COR-L47 (cell line): ENCODE measurements at places on chromosomes 1 and 21.

GRCh38 chr1:68938051-68938666 lies 441.3 kb upstream of the DEPDC1 start:
- no peak for DNase-seq

GRCh38 chr1:156608036-156608674 lies 6.9 kb upstream of the GPATCH4 start:
- peak; percentile 76 for DNase-seq

GRCh38 chr1:201036188-201036842 lies 12.8 kb upstream of the KIF21B start:
- DNase-seq, result no peak

DNA sequence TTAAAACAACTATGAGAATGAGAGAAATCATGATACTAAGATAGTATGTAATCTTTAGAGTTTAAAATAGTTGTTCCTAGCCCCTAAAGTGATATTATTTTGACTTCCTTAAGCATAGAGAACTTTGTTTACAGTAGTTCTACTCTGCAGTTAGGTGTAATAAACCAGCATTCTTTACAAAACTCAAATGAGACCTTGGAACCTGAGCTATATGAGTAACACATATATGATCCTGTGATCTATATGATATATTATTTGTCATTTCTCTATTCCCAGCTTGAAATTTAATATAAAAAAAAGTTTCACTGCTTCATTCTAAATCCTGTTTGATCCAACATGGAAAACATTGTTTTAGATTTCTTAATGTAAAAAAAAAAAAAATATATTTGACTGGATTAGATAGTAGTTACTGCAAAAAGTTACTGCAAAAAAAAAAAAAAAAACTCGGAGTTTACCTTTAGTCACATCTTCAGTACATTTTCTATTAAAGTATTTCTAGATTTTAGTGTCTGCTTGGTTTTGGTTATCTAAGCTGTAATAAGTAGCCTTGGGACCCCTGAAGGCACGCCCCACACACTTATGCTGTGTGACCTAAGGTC lies 463.8 kb downstream of the USP25 start:
- DNase-seq, result no peak

DNA sequence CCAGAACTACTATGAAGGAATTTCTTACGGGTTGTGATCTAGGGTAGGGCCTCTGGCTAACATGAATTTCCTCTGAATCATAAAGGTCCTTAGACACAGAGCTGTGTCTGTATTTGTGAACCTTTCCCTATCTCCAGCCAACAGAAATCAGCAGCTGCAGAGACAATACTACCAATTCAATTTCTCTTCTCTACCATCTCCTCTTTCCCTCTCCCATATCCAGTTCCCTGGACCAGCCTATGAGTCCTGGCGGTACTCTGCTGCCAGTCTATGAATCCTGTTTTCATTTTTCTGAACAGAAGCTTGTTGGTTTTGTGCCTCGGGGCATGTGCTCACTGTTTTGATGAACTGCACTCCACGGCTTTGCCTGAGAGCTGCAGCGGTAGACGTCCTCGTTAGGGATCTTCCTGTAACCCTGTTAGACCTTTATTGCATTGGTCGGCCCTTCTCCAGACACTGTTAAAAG lies 458.0 kb upstream of the VAMP3 start:
- DNase-seq, result no peak

- DNase-seq, result no peak
These were observed 4.7 kb downstream of the C1orf35 start for GRCh38 chr1:228098323-228098931.

- no peak for DNase-seq
These were observed 19.5 kb downstream of the FTCD start for GRCh38 chr21:46135782-46136395.

GRCh38 chr21:36288651-36289243 lies 31.2 kb upstream of the MORC3 start:
- DNase-seq, result no peak

- DNase-seq, result peak; percentile 85
These were observed 1.6 kb upstream of the KCND3 start for GRCh38 chr1:111990878-111991718.

DNA sequence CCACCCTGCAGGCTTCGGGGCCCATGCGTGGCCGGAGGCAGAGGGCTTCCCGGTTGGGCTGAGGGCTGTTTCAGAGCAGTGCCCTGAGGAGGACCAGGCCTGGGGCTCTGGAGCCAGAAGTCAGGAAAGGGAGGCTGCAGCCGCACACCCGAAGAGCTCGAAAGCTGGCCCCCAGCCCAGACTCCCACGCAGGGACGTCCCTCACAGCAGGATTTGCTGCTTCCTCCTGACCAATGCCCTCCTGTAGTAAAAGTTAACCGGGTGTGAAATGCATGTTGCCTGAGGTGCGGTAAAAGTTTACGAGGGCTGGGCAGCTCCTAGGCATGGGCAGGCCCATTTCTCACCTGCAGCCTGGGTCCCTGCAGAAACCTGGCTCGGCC lies 101.5 kb upstream of the ARHGEF16 start:
- DNase-seq, result peak; percentile 16

GRCh38 chr1:182604175-182605164 lies at the start of gene RGS16:
TSS of gene RGS16 (minus strand) at chr1:182604389. CDS start at chr1:182604259, 130 bp downstream.
- peak; percentile 93 for DNase-seq

GRCh38 chr1:114113411-114114184 lies 40.1 kb downstream of the SYT6 start:
- DNase-seq, result no peak

DNA sequence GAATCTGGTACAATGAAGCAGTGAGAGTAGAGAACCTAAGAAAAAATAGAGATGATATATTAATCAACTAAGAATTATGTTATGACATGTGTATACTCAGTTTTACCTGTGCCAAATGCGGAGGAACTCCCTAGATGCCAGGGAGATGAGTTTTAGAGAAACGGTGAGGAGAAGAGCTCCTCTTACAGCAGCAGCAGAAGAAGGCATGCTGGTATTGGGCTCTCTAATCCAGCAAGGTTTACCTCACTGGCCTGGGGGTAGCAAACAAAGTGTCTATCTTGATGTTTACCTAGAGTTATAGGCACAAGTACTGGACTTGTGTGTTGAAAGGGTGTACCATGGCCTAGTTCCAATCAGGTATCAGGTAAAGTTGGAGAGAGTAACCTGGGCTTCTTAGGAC lies 28.9 kb upstream of the DEPDC1 start:
- no peak for DNase-seq

DNA sequence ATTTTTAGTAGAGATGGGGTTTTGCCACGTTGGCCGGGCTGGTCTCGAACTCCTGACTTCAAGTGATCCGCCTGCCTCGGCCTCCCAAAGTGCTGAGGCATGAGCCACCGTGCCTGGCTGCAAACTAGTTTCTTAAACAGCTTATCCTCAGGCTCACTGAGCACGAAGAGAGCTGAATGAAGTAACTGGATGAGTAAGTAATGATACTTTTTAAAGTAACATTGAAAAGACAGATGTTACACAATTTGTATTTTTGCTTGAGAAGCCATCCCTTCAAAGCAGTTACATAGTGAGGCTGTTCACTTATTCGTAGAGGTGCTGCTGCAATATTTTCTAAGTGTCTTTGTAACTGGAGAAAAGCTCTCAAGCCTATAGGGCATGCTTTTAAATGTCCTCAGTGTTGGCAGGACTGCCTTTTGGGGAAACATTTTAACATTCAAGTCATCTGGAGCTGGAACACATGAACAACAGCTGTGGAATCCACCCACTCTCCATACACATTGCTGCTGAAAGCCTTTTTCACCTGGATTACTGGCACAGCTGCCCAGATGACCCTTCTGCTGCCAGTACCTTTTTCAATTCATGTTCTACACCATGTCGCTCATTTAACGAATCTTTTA lies 2.7 kb upstream of the YBX1 start:
- no peak for DNase-seq

DNA sequence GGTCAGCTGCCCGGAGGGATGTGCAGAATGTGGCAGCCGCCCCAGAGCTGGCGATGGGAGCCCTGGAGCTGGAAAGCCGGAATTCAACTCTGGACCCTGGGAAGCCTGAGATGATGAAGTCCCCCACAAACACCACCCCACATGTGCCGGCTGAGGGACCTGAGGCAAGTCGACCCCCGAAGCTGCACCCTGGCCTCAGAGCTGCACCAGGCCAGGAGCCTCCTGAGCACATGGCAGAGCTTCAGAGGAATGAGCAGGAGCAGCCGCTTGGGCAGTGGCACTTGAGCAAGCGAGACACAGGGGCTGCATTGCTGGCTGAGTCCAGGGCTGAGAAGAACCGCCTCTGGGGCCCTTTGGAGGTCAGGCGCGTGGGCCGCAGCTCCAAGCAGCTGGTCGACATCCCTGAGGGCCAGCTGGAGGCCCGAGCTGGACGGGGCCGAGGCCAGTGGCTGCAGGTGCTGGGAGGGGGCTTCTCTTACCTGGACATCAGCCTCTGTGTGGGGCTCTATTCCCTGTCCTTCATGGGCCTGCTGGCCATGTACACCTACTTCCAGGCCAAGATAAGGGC lies 33.5 kb upstream of the LHX4 start:
- DNase-seq, result no peak

GRCh38 chr21:45320261-45321025 lies 32.7 kb upstream of the POFUT2 start:
- peak; percentile 65 for DNase-seq

DNA sequence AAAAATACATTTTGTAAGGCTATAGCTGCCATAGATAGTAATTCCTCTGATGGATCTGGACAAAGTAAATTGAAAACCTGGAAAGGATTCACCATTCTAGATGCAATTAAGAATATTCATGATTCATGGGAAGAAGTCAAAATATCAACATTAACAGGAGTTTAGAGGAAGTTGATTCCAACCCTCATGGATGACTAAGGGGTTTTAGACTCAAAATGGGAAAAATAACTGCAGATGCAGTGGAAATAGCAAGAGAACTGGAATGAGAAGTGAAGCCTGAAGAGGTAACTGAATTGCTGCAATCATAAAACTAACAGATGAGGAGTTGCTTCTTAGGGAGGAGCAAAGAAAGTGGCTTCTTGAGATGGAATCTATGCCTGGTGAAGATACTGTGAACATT lies 230.8 kb downstream of the KCTD3 start:
- no peak for DNase-seq

GRCh38 chr1:244437086-244437468 lies 14.6 kb downstream of the ADSS2 start:
- DNase-seq, result no peak

DNA sequence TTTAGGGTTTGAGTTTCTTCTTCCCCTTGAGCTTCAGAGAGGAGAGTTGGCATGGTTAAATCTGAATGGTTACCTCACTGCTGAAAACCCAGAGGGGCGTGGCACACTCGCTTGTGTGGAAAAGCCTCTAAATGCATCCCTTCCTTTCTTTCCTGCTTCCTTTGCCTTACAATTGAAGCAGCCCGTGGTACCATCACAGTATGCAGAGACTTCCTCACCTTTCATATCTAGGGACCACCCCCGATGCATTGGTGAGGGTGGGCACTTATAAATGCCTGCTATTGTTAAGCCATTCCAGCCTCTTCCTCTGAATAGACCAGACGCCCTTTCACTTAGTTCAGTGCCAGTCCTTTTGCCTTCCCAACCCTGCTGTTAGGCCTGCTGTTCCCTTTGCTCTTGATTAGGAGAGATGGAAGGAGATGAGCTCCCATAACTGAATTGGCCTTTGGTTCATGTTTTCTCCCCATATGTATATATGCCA lies 21.9 kb upstream of the LAX1 start:
- DNase-seq, result no peak

DNA sequence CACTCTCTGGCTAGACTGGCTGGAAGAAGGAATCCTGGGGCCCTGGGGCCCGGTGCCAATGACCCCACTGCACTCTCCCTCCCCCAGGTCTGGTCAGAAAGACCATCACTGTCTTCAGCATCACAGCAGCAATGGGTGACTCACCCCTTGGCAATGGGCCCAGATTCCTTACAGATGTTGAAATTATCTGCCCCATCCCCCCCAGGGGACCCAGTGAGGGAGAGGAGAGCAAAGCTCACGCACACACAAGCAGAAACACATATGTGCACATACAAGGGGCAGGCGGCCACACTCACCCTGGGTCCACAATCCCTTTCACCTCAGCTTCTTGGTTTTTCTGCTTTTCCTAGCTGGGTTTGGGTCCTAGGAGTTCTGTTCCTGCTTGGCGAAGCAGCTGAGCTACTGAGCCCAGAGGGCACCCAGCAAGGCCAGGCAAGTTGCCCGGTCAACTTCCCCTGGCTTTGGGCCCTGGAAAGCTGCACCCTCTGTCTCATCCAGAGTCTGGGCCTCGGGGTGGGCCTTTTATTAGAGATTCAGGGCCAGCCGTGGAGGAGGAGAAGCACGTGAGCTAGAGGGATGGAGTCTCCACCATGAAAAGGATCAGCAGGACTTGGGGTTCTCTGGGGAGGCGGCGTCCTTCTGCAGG lies 2.6 kb downstream of the COL16A1 start:
- peak; percentile 65 for DNase-seq

DNA sequence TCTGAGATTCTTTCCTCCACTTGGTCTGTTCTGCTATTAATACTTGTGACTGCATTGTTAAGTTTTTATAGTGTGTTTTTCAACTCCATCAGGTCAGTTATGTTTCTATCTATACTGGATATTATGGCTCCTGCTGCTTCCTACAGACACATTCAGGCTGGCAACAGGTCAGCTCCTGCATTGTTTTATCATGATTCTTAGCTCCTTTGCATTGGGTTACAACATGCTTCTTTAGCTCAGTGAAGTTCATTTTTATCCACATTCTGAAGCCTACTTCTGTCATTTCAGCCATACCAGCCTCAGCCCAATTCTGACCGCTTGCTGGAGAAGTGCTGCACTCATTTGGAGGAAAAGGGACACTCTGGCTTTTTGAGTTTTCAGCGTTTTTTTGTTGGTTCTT lies 37.3 kb upstream of the F3 start:
- no peak for DNase-seq

DNA sequence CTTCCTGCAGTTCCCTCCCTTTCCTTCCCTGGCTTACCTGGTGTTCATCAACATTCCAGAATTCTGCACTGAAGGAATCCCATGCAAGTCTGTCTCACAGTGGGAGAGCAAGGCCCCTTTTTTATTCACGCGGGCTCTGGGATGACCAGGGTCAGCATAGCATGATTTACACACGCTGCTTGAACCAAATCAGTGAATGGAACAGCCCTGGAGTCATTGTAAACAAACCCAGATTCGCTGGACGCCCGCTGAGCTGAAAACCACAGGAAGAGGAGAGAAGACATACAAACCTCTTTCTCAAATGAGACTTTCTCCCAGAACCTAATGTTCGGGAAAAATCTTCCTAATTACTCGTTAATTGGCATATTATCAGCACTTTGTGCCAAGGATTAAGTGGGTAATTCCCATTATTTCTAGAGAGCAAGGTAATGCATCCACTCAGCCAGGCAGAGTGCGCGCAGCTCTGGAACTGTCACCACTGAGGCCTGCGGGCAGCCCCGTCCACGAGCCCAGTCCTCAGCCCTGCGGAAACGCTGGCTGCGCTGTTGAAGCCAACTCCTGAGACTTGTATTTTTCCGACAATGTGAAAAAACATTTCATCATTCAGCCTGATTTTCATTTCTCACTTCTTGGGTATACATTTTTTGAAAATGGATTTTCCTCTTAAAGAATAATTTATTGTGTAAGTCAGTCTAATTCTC lies 140.0 kb downstream of the ETS2 start:
- peak; percentile 48 for DNase-seq

DNA sequence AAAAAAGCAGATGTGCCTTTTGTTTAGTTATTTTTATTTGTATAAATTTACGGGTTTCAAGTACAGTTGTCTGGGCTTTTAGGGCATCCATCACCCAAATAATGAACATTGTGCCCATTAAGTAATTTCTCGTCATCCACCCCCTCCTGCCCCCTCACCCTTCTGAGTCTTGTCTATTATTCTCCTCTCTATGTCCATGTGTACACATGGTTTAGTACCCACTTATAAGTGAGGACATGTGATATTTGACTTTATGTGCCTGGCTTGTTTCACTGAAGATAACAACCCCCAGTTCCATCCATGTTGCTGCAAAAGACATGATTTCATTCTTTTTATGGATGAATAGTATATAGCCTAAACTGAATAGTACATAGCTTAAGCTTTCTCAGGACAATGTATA lies 189.2 kb downstream of the ZP4 start:
- DNase-seq, result no peak
